ENCODE measurements at places on chromosomes 3 and 15.

GRCh38 chr3:59596741-59597140 is 546.9 kb upstream of the CFAP20DC start:
- DNase-seq = no peak

DNA sequence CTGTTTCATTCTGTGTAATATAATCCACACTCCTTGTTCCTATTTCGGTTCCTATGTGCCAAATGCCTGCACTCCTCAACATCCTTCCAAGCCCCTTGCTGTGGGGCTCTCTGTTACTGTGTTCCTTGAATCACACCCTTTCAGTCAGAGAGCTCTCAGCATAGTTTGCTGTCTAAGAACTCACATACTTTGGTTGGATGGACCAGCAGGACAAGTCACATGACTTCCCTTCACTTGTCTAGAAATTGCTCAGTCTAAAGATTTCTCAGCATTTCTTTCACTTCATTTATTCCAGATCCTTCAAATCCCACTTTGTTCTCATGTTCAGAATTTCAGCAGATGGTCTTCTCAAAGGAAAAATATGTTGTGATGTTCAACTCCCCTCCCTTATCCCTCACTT is 203.5 kb upstream of the PFN2 start:
- DNase-seq = no peak

DNA sequence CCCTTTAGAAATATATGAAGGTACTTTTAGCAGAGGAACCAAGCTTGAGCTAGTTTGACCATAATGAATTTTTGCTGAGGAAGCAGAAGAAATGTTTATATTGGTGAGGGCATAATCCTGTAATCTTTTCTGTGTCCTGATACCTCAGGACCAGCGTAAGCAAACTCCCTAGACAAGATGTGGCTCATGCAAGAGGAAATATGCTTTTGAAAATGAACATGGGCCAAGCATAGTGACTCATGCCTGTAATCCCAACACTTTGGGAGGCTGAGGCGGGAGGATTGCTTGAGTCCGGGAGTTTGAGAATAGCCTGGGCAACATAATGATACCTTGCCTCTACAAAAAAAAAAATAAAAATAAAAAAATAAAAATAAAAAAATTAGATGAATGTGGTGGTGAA is 78.5 kb downstream of the PPARG start:
- DNase-seq = no peak

- no peak for DNase-seq
Measured at GRCh38 chr15:91936182-91936775, 82.8 kb downstream of the SLCO3A1 start.

DNA sequence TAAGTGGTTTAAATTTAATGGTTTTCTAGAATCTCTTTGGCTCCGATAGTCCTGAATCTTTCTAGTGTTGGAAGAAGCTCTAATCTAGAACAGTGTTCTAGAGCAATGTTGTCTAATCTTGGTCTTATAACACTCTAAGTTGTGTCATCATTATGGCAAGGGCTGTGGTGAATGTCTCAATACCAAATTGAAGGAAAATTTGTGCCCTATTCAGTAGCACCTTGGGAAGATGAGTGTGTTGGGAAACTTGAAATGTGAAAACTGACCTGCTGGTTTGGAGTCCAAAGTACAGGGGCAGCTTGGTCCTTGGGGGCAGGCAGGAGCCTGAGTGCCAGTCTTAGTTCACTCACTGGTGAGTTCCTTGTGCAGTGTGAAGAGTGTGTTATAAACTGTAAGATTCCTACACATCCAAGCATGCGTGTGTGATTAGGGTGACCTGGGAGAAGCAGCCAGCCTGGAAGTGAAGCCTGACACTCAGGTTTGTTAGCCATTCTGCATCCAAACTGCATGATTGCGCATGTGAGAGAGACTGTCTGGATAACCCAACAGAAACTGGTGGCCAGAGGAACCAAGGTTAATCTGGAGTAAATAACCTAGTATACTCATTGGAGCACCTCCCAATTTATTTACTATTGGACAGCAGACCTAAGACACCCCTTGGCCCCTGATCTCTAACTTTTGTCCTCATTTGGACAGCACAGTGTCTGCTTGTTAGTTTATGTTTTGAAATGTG is 14.6 kb downstream of the ZNF592 start:
- no peak for DNase-seq

DNA sequence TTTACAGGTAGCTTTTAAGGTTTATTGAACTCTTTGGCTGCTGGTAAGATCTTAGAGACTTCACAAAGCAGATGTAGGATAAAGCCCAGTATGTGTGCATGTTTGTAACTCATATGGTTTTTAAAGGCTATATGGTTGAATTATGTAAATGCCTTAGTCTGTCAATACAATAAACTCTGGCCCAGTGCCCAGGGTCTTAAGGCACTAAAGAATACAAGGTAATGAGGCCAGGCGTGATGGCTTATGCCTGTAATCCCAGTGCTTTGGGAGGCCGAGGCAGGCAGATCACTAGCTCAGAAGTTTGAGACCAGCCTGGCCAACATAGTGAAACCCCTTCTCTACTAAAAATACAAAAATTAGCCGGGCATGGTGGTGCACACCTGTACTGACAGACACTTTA is 170.3 kb upstream of the CGNL1 start:
- DNase-seq = no peak

GRCh38 chr3:35624698-35625097 is 14.6 kb upstream of the ARPP21 start:
- DNase-seq = peak; percentile 20

DNA sequence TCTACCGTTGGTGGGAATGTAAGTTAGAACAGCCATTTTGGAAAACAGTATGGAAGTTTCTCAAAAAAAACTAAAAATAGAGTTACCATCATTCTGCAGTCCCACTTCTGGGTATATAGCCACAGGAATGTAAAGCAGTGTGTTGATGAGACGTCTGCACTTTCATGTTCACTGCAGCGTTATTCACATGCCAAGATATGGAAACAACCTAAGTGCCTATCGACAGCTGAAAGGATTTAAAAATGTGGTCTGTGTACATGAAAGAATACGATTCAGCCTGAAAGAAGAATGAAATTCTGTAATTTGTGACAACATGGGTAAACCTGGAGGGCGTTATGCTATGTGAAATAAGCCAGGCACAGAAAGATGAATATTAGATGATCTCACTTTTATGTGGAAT is 157.7 kb downstream of the THSD4 start:
- DNase-seq = peak; percentile 55

- DNase-seq = no peak
Measured at GRCh38 chr3:188122571-188123169, 31.3 kb upstream of the LPP start.

- DNase-seq = no peak
Measured at GRCh38 chr3:3739330-3740060, 59.7 kb upstream of the LRRN1 start.

DNA sequence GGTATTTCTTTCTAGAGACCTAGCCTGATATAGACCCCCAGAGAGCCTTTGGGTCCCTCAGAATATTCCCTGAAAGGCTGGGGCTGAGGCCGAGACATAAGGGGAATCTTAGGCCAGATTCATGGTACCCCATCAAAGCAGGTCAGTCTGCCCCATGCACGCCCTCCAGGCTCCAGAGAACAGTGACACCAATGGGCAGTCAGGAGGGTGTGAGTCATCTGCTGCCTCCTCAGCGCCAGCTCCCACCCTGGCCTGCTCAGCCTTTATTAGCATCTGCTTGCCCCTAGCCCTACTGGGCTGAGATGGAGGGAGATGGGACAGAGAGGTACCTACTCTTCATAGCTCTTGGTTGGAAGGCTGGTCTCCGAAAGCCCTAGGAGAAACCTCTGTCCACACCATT is 14.3 kb upstream of the CAMKV start:
- DNase-seq = no peak

DNA sequence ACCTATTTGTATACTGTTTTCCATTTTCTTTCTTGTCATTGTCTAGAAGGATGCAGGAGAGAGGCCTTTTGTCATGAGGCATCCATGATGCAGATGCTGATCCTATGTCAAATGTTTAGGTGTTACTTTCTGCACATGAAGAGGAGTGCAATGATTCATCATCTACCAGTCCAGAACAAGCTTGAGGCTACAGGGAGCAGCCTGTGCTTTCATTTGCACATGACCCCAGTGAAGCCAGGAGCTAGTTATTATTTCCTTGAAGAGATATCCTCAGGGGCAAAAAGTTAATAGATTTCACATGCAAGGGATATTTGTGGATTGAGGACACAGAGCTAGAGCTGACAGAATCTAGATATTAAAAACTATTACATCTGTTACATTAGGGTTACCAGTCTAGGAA is 204.4 kb upstream of the TGFBR2 start:
- DNase-seq = no peak

DNA sequence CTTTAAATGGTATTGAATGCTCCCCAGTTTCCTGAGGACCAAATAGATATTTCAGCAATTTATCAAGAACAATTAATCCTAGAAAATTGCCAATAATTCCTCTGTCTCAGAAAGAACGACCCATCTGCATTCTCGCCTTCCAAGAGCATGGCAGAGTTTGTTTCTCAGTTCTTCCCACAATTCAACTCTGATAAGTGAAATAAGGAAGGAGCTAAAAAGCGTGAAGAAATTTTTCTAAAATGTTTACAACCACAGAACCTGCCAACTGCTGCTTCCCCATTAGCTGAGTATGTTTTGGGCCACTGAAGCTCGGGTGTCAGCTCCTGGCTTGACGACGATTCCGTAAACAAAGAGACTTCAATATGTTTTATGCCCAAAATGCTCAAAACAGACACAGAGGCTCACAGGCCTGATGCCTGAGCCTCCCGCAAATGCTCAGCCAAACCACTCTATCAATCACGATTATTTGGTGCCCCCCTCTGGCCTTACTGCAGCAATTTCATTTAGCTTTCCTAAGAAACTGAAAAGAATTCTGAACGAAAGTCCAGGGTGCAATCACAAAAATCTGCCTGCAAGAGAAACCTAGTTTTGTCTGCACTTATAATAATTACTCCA is 259.2 kb upstream of the CCDC54 start:
- peak; percentile 70 for DNase-seq

DNA sequence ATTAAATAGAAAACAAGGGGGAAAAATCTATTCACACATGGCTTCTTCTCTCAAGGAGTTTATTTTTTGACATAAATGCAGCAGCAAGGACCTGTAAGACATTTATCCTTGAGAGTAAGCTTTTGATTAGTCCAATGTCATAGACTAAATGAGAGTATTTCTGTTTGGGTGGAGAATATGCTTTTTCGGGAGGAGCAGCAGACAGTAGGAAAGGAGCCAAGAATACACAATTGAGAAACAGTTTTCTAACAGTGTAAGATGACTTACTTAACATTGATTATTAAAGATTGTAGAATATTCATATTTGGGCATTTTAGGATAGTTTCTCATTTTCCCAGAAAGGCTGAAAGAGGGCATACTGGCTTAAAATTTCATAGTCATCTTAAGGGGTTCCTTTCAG is 65.9 kb upstream of the PAQR5 start:
- no peak for DNase-seq

GRCh38 chr15:23467110-23467600 is 20.1 kb upstream of the GOLGA6L2 start:
- peak; percentile 40 for DNase-seq

GRCh38 chr3:48716508-48716981 is 476 bp downstream of the IP6K2 start:
- peak; percentile 18 for DNase-seq

DNA sequence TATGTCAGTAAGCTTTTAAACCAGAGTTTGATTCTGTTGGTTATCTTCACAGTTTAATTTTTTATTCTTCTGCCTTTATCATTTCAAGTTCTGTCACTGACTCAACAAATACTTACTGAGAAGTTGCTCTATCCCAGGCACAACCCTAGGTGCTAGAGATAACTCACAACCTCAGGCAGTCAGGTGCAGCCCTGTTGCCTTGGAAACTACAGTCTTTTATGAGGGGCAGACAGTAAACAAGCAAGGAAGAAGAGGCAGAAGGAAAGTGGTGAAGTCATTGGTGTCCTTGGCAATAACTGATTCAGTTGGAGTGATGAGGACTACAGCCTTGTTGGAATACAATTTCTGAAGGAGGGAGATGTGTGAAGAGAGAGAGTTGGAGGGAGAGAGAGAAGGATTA is 142.1 kb upstream of the LRTM1 start:
- no peak for DNase-seq

- no peak for DNase-seq
Measured at GRCh38 chr15:80251428-80252120, 439 bp downstream of the CTXND1 start.

DNA sequence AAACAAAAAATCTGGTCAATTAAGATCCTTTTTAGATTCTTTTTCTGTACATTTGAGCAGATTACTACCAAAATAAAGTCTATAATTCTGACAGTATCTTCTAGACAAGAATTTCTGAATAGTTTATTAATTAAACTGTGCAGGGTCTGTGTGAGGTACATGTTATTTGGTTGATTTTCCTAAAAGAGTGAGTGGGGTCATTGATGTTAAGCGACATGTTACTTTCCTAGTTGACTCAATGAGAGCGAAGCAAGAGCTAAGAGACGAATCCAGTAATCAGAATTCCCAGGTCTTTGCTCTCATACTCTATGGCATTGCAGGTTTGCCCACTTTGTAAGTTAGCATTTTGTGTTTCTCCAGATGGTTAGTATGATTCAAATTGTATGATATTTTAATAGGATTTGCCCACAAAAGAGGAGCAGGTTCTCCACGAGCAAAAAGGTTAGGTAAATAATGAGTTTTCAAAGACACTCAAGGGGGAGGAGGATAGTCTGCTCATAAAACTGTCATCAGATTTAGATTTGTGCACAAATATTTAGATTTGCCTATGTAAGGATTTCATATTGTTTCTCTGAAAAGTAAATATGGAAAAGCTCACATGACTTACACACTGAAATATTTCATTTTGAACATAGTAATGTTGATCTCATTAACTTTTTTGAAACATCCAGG is 217.2 kb upstream of the CGNL1 start:
- no peak for DNase-seq

GRCh38 chr15:85753791-85754452 is 40.8 kb downstream of the KLHL25 start:
- no peak for DNase-seq

DNA sequence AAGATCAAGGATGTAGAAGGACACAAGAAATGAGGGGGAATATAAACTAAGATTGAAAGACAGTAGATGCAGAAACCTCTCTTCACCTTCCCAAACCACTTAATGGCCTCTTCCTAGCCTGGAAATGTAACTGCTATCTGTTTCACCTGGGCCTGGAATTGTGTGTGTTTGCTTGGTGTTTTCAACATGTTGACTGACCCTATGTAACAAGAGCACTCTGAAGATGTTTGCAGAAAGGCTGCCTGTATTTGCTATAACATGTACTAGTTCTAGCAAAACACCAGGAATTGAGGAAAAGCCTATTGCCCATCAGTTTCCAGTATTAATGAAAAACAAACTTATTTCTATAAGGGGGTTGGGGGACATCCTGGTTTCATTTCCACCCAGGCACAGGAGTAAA is 248.3 kb downstream of the WDR72 start:
- DNase-seq = no peak

- peak; percentile 27 for DNase-seq
Measured at GRCh38 chr3:140051019-140051957, 116.3 kb downstream of the CLSTN2 start.

DNA sequence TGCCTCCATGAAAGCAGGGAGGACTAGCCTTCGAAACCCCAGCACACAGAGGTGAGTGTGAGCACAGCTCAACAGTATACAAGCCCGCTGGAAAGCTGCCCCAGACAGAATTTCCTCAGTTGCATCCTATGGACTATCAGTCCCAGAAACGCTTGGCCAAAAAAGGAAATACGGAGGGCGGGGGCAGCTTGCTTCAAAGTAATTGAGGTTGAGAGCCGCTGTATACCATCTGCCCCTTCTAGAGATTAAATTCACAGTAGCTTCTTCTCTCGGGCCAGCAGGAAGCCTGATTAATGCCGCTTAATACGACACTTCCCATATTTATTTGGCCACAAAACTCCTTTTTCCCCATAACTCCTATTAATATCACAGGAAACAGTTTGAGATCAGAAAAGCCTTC is 88.7 kb downstream of the LIPC start:
- no peak for DNase-seq
